ENCODE measurements at places on chromosomes 1 and 21.
A peak's percentile ranks its signal among the peaks of the same experiment; 100 is the strongest.

DNA sequence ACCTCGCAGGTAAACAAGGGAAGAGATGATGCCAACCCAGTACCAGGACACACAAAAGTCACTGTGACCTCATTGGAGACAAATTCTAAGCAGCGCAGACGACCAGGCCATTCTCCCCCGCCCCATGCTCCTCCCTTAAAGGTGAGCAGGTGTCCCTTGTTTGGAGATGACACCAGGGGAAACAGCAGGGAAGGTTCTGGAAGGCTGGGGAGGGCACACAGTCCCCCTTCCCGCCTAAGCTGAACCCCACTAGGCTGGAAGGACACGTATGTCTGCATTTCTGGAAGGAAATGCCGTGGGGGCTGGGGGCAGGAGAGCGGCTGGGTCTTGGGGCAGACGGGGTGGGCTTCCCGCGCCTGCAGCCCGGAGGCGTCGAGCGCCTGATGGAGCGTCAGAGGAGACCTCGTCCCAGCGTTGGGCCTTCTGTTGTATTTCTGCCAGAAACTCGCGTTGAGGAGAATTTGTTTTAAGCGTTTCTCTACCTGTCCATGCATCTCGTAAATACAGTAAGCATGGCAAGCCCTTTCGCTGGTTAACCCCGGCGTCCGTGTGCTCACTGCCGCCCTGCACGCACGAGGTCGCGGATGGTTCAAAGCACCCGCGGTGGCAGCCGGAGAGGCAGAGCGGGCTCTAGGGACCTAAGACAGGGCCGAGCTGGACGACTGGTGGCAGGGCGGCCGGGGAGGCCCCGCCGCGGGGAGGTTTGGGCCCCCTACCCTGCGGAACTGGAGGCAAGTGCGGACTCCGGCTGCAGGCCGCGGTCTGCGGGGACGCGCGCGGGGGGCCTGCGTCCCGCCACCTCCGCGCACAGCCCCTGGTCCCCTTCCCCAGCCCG lies 1.2 kb upstream of the LHX4 start:
- DNase-seq, result no peak

DNA sequence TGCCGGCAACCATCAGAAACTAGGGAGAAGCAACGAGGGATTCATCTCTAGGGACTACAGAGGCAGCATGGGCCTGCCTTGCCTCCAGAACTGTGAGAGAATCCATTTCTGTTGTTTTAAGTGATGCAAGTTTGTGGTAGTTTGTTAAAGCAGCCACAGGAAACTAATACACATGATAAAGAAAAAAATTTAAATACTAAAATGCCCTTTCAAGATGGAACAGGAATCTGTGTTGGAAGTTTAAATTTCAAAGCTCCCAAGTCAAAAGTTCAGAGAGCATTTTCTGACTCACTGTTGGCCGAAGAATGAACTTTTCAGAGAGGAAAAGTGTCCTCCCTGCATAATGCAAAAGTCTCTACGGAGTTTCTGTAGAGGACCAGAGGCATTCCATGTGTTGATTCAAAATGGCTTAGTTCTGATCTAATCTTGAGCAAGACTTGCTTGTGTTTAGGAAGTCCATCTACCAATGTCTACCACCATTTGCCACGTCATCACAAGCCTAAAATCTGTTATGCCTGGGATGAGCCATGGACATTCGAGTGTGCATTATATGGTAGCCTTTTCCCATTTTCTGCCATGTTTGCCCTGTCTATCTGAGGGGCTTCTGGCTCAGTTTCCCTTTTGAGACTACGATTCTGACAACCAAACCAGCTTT lies 22.4 kb upstream of the ARHGAP29 start:
- no peak for DNase-seq

DNA sequence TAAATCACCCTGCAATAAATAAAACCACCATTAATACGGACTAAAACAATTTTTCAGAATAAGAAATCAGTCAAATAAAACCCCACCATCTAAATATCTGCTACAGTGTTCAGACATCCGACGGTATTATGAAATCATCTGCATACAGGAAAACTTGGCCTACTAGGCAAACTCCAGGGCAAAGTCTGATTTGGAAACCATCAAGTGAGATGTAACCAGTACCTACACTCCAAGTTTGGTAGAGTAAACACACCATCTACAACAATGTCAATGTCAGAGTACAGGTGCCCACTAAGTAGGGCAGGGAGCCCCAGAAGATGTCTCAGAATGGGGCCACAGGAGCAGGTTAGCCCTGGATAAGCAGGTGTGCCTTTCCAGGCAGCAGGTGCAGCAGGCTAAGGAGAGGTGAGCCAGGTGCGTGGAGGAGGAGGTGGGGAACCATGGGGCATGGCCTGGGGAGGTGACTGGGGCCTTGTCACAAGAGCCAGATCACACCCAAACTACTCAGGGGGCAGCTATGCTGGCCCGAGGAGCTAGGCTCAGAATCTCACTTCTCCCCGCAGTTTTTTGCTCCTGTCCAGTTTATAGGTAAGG lies 59.6 kb downstream of the CAPZB start:
- DNase-seq, result no peak

GRCh38 chr1:195516036-195516435 lies 1092.2 kb downstream of the KCNT2 start:
- DNase-seq, result no peak

GRCh38 chr1:111541721-111542120 lies 38.3 kb upstream of the ADORA3 start:
- no peak for DNase-seq

DNA sequence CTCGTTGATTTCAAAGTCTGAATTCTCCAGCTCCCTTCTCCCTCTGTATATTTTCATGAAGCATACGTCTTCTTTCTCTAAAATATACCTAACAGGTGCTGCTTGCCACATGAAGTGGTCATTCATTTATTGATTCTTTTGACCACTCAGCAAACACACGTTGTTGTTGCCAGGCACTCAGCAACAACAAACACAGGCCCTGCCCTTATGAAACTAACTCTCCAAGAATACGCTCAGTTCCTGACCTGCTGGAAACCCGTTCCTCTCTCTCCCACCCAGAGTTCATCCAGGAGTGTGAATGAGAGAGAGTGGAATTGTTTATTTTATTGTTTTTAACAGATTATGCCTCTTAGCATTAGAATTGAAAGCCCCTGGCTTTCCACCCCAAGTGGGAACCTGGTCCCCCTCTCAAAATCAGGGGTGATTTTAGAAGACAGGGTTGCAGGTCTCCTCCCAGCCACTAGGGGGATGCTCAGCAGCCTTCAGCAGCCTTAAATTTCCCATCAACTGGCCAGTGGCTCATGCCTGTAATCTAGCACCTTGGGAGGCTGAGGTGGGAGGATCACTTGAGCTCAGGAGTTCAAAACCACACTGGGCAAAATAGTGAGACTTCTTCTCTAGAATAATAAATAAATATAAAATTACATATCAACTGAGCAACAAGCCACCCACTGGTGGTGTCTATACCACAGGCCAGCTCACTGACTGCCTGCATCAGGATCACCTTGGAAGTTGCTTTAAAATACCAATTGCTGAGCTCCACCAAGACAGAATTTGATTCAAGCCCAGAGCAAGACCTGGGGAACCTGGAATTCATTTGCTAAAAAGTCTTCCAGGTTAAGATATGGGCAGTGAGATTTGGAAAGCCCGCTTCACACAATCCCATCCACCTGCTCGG lies 181.0 kb upstream of the KLHDC7A start:
- peak; percentile 10 for DNase-seq

- DNase-seq, result no peak
Measured at GRCh38 chr1:14803002-14803789, 204.7 kb downstream of the KAZN start.

- DNase-seq, result no peak
Measured at GRCh38 chr1:184199438-184200085, 148.0 kb downstream of the TSEN15 start.

GRCh38 chr1:20731057-20731991 lies 1.2 kb downstream of the SH2D5 start:
- no peak for DNase-seq

DNA sequence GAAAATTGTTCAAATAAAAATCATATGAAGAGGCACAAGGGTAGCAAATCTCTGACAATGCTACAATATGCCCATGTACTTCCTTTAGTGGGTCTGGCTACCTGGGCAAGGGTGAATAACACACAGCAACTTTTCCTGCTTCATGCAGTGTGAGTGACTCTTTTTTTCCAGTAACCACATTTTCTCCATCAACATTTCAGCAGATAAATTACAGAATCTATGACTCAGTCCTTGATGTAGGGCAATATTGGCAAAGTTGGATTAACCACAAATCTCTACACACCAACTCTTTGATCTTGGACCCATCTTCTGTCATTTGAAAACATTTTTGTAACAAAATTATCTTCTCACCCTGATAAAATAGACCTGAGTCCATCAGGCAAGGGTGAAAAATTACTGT lies 31.7 kb downstream of the ERICH3 start:
- DNase-seq, result no peak

- DNase-seq, result no peak
Measured at GRCh38 chr1:159188375-159188788, 16.3 kb upstream of the ACKR1 start.

DNA sequence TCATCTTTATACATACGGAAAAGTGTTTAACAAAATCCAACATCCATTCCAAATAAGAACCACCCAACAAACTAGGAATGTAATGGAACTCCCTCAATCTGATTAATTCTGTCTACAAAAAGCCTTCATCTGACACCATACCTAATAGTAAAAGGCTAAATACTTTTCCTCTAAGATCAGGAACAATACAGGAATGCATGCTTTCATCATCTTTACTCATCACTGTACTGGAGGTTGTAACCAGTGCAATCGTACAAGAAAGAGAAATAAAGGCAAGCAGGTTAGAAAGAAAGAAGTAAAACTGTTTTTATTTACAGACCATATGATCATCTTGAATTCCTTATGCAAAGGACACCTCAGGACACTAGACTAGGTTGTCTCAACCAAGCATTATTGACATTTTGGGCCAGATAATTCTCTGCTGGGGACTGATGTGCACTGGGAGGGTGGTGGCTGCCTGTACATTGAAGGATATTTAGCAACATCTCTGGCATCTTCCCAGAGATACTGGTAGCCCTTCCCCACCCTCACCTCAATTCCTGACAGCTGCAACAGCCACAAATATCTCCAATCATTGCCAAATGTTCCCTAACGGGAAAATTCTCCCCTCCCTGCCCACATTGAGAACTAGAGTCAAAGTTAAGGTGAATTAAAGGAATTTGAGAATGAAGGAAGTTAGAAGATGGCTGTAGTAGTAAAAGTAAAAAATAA lies 30.6 kb upstream of the INSL5 start:
- no peak for DNase-seq

- no peak for DNase-seq
Measured at GRCh38 chr1:204866051-204866596, 4.5 kb upstream of the NFASC start.

- no peak for DNase-seq
Measured at GRCh38 chr1:207240325-207241101, 81.0 kb upstream of the CD55 start.

DNA sequence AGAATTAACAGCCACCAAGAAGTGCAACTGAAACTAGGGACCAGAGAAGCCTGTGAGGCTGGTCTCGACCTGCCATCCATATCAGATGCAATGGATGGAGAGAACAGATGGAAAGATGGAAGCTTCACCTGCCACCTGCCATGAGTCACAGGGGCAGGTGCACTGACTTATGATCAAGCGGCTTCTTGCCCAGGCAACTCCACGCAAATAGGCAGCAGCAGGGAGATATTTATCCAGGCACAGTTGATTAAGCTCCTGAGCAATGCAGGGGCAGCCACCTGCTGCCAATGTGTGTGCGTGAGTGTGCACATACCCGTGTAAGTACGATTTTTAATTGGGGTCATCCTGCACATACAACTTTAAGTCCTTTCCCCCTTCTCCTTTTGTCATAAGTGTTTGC lies 174.2 kb downstream of the PTPRU start:
- DNase-seq, result no peak

DNA sequence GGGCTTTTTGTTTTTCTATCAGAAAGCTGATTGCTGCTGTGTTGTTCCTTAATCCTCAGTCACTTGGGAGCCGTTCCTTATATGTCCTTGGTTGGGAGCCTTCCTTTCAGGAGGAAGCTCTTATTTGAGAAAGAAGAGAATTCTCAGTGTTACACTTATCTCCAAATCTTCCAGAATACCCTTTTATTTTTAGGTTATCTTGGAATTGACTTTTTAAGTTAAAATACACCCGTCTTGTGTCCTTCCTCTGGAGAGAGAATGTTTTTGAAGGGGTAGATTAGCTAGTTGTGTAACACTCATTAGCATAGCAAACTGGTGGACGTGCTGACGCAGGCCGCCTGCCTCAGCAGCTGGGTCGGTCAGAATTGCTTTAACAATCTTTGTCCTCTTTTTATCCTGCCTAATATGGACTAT lies 42.1 kb downstream of the LRRC8B start:
- no peak for DNase-seq

DNA sequence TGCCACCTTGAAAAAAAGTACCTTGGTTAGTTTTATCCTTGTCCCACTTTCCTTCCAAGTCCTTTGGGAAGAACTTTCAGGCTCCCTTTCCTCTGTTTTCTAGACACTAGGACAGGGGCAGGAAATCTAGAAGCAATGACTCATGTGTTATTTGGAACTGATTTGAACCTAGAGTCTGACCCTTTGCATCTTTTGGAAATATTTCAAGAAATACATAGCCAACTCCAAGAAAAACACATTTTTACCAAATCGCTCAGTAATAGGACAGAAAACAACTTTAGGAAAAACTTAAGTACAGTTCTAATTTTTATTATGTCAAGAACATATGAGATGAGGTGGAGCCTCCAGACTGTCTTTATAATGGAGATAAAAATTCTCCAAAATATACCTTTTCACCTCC lies 292.4 kb downstream of the PTBP2 start:
- no peak for DNase-seq

DNA sequence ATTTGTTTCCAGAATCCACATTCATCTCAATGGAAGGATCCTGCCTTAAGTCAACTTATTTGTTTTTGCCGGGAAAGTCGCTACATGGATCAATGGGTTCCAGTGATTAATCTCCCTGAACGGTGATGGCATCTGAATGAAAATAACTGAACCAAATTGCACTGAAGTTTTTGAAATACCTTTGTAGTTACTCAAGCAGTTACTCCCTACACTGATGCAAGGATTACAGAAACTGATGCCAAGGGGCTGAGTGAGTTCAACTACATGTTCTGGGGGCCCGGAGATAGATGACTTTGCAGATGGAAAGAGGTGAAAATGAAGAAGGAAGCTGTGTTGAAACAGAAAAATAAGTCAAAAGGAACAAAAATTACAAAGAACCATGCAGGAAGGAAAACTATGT lies 2.6 kb downstream of the GADD45A start:
- no peak for DNase-seq

DNA sequence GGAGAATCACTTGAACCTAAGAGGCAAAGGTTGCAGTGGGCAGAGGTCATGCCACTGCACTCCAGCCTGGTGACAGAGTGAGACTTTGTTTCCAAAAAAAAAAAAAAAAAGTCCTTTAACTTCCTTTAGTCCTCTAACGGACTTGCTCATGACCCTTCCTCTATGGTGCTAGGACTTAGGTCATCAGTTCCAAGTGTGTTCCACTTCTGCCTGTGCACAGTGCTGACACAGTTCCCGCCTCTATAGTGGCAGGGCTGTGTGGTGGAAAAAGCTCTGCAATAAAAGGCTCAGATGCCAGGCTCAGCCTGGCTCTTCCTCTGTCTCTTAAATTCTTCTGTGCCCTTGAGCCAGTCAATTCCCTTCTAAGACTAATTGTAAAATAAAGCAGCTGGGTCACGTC lies 22.0 kb downstream of the CC2D1B start:
- no peak for DNase-seq

All from HCT116 (cell line).